ENCODE measurements at places on chromosomes 2 and 18. TPM values are rescaled to one million over a fixed set of nuclear protein-coding genes. Genes with fewer than 3 reads are reported as not detected.

Gene SERPINB4
- total RNA-seq = not detected

Gene NEUROD1
- total RNA-seq = not detected

Gene MRO
- not detected for total RNA-seq

Gene PLEK
- total RNA-seq = 5.6 TPM

Gene LOXHD1
- 0.05 TPM for total RNA-seq

Gene ZBTB7C
- 0.05 TPM for total RNA-seq

Gene GALNT5
- not detected for total RNA-seq

Gene HOXD1
- not detected for total RNA-seq

Gene GCKR
- total RNA-seq = not detected

Gene DYSF
- total RNA-seq = 1.6 TPM

Gene EN1
- not detected for total RNA-seq

Gene SCTR
- not detected for total RNA-seq

Gene MC5R
- not detected for total RNA-seq

Gene SERPINB7
- total RNA-seq = not detected

Gene C1QL2
- total RNA-seq = not detected

Gene IL36G
- total RNA-seq = not detected

Gene CCDC68
- total RNA-seq = not detected

Gene MEP1B
- total RNA-seq = not detected

Gene ANKRD29
- not detected for total RNA-seq

Gene ARHGAP15
- total RNA-seq = 111 TPM

Gene FEZ2
- total RNA-seq = 12.5 TPM

Gene MYCN
- not detected for total RNA-seq

Gene PSTPIP2
- 30.1 TPM for total RNA-seq

Gene IL37
- not detected for total RNA-seq

Gene LYG1
- total RNA-seq = 1.5 TPM

Measured in activated T-cell treated with anti-CD3 and anti-CD28 coated beads, Interleukin-2, amount 50 U/mL, for 72 hours (primary cell).